ENCODE measurements at places on chromosomes 3 and 15.

DNA sequence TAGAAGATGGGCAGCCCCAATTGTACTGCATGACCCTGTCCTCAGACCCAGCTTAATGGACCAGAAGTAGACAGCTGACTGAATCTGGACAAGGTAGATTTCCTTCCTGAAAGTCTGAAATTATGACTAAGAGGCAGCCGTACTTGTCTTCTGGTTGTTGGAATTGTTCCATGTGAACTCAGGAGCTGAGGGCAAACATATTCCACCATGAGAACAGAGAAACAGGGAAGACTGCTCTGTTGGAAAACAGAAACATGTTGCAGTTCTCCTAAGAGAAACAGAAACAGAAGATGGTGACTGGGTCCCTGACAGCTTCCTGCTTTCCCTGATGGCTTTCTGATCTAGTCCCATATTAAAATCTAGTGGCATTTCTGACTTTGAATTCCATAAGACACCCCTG, 24.1 kb downstream of the POPDC2 start:
- no peak for DNase-seq

DNA sequence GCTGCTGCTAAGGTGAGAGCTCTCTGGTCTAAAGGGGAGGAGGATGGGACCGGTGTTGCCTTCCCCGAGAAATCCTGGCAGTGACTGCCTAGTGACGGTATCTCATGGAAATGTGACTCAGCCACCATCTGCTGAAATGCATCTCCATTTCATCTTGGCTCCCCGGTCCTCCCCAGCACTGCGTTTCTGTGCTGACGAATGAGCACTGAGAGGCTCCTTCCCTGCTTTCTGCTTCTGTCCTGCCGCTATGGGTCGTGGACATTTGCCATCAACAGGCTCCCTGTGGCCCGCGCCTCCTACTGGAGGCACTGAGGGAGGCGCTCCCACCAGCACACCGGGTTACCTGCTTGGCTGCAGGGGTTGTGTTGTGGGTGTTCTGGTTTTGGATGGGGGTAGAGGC, 13.5 kb upstream of the SEC13 start:
- DNase-seq, result peak; percentile 26

- DNase-seq, result no peak
These were observed 22.4 kb downstream of the FNDC3B start for GRCh38 chr3:172061724-172062184.

- no peak for DNase-seq
These were observed 12.8 kb downstream of the LINGO1 start for GRCh38 chr15:77619883-77620282.

DNA sequence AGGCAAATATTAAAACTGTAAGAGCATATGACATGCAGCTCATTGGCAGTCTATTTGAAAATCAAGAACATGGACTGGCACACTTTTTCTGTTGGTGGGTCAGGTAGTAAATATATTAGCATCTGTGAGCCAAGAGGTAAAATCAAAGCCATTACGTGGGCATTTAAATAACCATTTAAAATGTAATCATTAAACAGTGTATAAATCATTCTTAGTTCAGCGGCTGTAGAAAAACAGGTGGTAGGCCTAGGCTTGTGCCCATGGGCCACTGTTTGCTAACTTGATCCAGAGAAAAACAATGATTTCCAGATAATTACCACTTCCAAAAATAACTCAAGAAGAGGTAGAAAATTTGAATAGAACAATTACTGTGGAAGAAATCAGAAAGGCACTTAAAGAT, 105.1 kb downstream of the CHST2 start:
- DNase-seq, result no peak

DNA sequence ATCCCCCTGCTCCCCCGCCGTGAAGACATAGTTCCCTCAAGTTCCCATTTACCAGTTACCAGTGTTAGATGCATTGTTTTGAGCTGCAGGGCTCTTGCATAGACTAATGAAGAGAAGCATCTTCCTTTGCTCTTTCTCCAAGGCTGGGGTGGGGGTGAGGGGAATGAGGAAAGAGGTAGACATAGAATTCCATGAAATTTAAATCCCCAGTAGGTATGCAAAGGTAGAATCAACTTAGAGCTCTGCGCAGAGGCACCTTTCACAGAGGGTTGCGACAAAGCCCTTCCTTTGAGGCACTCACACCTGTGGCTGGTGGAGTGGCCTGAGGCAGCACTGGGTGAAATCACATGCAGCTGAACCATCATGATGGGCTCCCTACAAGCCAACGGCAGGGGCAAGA, 101.3 kb downstream of the WDR76 start:
- no peak for DNase-seq

- no peak for DNase-seq
These were observed at the start of gene CORO2B for GRCh38 chr15:68578980-68579935. Gene CORO2B, plus strand, starts transcription at chr15:68578993. Its CDS starts 270 bp downstream, at chr15:68579263.

- DNase-seq, result peak; percentile 89
These were observed at the start of the genes LRRC49 and THAP10 for GRCh38 chr15:70892002-70892911. Gene LRRC49, plus strand, starts transcription at chr15:70892826. Its CDS starts 69 bp downstream, at chr15:70892895. Gene THAP10, minus strand, starts transcription at chr15:70892433. Its CDS starts 161 bp downstream, at chr15:70892272.

DNA sequence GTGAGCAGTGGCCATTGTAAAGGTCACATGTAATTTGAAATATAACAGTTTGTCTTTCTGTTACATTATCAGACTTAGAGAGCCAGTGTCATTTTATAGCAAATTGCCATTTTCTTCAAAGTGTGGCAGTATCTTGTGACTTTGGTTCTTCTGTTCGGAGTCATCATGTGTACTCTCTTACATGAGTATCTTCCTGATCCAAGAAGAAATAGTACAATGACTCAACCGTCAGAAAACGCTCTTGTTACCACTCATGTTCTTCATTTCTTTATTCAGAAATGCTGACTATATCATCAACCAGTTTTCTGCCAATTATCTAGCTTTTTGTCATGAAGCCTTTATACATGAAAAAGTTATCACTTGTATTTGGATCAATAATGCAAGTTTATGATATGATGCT, 93.6 kb upstream of the CGNL1 start:
- no peak for DNase-seq

- DNase-seq, result peak; percentile 9
These were observed 35.2 kb downstream of the BDH1 start for GRCh38 chr3:197520311-197521276.

- DNase-seq, result no peak
These were observed 609.2 kb upstream of the ZNF385D start for GRCh38 chr3:22360164-22360563.

DNA sequence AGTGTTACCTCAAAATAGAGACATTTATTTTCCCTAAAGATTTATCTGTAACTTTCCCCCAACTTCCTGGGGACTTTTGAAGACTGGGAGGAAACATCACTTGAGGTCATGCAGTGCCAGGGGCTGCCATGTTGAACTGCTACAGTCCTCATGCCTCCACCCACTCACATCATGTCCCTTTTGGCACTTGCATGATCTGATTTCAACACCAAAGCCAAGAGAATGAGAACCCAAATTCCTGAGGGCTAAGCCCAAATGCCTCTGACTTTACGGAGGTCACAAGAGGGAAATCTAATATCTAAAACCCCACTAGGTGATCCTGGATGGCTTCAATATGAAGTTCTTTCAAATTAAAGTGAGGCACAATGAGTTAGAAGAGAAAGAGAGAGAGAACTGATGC, 213.1 kb downstream of the NTRK3 start:
- DNase-seq, result no peak

GRCh38 chr3:142929109-142929508, 34.4 kb downstream of the PAQR9 start:
- peak; percentile 66 for DNase-seq

GRCh38 chr15:66911131-66911700, 154.2 kb upstream of the SMAD3 start:
- no peak for DNase-seq

- no peak for DNase-seq
These were observed 120.4 kb downstream of the LPP start for GRCh38 chr3:188274249-188274915.

- DNase-seq, result no peak
These were observed 154.5 kb upstream of the SATB1 start for GRCh38 chr3:18579661-18580060.

GRCh38 chr3:172717493-172718088, 6.7 kb upstream of the NCEH1 start:
- no peak for DNase-seq

DNA sequence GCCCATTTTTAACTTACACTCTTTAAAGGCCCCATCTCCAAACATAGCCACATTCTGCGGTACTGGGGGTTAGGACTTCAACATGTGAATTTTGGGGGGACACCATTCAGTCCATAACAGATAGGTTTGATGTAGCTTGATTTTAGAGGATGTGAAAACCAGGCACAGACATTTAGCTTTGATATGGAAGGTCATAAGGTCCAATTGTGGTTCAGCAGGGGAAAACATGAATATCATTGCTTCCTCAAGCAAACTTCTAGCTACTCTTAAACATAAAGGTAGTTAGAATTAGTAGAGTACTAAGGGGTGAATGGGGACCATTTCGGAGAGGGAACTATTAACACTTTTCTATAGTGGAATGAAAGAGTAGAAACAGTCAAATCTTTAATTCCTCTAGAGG, 13.6 kb upstream of the NFKBIZ start:
- DNase-seq, result no peak

- DNase-seq, result no peak
These were observed 13.6 kb upstream of the GP9 start for GRCh38 chr3:129046732-129047552.

- no peak for DNase-seq
These were observed 108.8 kb downstream of the EPHA3 start for GRCh38 chr3:89216016-89216739.

- DNase-seq, result peak; percentile 49
These were observed 26.6 kb downstream of the ILDR1 start for GRCh38 chr3:121995161-121996137.

DNA sequence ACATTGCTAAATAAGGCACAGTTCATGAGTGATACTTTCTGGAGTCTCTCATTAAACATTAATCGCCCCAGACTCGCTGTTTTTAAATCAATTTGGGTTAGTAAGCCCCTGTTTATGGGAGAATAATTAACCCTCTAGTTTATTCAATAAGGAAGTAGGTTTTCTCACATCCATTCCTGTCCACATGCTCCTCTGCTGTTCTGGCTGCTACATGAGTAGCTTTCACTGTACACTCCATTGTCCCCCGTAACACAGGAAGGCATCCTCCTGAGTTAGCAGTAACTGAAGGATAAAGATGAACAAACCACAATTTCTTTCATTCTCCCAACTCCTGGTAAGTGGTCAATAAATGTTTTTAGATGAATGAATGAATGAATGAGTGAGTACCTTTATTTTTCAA, 378.5 kb downstream of the DIPK2A start:
- DNase-seq, result no peak

GRCh38 chr3:187456250-187456649, 88.1 kb downstream of the RTP4 start:
- peak; percentile 56 for DNase-seq

DNA sequence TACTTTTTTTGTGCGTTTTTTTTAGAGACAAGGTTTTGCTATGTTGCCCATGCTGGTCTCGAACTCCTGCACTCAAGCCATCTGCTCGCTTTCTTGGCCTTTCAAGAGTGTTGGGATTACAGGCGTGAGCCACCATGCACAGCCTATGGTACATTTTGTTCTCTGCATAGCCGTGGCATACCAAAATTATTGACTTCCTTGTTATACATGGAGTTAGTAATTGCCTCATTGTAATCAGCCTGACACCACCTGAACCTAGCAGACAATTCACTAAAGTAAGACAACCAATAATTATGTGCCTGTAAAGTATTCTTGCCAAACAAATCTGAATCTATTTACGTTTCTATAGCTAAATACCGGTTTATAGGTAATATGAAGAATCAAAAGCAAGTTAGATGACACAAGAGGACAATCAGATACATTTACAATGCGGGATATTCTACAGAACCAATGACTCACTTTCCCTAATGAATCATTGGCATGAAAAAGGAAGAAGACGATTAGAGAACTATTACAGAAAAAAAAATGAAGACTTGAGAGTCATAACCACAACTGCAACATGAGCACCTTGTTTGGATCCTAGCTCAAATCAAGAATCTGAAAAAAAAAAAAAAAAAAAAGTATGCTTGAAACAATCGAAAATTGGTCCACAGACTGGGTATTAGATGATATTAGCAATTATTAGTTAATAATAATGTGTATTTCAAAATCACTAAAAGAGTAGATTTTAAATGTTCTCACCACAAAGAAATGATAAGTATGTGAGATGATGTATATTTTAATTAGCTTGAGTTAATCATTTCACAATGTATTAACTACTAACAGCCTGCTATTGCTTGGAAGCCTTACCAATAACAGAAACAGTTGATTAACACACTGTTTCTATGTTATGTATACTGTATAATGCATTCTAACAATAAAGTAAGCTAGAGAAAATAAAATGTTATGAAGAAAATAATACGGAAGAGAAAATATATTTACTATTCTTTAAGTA, 7.1 kb downstream of the GUCA1C start:
- DNase-seq, result no peak

DNA sequence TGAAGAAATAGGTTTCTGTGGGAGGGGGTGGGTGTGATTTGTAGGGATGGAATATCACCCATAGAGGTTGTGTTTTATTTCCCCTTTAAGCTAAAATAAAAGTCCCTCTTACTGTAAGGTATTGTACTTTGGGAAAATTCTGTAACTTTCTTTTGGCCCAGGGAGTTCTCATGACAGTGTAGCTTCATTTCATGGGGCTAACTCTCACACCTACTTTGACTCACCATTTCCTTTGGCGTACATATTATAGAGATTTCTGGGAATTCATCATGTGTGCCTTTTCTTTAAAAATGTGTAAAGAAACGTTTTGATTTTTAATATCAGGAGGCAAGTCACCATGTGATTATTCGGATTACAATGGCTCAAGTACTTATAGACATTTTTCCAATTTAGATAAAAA, 477.7 kb upstream of the CFAP20DC start:
- DNase-seq, result no peak

GRCh38 chr3:46888705-46889104, 11.2 kb downstream of the PTH1R start:
- no peak for DNase-seq

DNA sequence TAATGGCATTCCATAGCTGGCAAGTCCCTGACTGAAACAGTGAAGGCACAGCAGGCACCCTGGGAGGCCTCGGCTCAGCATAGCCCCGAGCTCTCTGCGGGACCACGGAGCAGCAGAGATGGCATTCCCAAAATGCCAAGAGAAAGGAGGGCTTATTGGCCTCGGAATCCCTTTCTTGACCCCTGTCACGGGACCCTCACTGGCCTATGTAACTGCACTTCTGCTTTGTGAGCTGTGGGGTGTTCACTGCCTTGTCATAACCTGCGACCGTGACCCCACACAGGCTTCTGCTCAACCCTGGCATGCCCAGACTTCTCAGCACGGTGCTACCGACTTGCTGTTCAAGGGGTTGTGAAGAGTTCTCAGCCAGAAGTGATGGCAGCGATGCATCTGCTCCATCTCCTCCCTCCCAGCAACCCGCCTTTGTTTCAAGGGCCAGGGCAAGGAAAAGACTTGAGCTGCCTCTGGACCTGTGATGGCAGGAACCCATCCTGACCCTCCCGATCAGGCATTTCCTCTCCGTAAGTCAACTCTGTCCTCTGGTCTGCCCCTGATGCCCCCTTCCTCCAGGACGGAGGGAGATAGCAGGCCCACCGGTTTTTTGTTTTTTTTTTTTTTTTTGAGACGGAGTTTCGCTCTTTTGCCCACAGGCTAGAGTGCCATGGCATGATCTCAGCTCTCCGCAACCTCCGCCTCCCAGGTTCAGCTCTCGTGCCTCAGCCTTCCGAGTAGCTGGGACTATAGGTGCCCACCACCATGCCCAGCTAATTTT, 30.5 kb downstream of the EHD4 start:
- no peak for DNase-seq

Data from heart left ventricle (tissue), 16 donors.